ENCODE measurements at places on chromosomes 1 and 21.
A peak's percentile ranks its signal among the peaks of the same experiment; 100 is the strongest.

GRCh38 chr1:235093013-235093695, 35.5 kb downstream of the TOMM20 start:
- DNase-seq: no peak

DNA sequence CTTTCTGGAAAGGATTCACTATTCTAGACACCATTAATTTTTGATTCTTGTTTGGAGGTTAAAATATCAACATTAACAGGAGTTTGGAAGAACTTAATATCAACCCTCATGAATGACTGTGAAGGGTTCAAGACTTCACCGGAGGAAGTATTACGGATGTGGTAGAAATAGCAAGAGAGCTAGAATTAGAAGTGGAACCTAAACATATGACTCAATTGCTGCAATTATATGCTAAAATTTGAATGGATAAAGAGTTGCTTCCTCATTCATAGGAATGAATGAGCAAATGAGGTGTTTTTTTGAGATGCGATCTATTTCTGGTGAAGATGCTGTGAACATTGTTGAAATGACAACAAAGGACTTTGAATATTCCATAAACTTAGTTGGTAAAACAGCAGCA, 77.9 kb upstream of the TNFSF4 start:
- DNase-seq: no peak

DNA sequence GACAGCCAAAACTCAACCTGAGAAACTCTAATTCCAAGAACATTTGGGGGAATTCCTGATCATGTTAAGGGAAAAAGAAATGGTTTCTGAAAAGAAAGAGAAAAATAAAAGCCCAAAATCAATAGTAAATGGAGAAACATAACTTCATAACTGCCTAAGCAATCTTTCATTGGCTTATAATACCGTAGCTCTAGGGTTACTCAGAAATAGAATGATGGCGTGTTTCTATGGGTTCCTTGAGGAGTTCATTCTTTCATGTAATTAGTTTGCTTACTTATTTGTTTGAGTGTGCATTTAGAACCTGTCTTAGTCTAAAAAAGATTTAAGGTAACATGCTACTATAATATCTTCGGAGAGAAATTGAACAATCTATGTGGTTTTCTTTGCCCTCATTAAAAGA, 37.5 kb upstream of the FBXO28 start:
- no peak for DNase-seq

DNA sequence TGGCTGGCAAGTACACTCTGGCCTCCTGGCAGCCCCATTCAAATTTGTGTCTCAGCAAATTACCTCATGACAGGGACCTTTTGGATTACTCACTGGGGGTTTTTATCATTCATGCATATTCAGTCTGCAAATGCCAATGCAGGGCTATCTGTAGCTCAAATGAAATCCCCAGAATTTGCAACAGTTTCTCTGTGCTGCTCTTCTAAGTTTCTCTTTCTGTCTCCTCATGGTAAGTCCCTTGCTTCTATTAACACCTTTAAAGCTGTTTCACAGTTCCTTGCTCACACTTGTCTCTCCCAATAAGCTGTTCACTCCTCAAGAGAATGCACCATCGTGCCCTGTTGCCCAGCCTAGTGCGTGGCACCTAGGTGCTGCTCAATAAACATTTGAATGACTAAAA, 3.3 kb upstream of the FAM78B start:
- peak; percentile 18 for DNase-seq

DNA sequence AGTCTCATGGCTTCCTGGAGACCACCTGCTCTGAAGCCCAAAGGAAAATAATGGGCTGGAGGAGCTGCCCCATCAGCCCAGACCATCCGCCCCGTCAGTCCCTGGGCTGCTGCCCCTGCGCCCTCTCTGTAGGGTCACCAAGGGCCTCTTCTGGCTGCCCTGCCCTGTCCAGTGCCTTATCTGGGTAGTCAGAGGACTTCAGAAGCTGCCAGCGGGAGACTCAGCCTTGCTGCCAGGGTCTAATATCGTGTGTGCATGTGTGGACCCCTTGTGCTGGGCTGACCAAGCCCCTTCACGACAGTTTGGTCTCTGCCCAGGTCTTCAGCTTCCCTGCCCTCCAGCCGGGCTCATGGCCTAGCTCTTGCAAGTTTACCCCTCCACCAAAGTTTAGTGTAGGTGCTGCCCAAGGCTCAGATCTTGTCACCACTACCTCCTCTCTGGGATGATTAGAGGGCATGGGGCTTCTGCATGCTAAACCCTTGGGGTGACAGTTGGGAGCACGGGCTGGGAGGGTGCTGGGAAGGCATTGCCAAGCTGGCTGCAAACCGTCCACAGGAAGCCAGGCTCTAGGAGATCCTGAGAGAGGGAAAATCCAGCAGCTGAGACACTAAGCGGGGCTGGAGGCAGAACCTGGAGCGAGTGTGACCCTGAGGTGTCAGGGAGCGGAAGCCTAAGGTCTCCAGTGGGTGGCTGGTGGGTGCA, 20.6 kb downstream of the NENF start:
- DNase-seq: no peak

DNA sequence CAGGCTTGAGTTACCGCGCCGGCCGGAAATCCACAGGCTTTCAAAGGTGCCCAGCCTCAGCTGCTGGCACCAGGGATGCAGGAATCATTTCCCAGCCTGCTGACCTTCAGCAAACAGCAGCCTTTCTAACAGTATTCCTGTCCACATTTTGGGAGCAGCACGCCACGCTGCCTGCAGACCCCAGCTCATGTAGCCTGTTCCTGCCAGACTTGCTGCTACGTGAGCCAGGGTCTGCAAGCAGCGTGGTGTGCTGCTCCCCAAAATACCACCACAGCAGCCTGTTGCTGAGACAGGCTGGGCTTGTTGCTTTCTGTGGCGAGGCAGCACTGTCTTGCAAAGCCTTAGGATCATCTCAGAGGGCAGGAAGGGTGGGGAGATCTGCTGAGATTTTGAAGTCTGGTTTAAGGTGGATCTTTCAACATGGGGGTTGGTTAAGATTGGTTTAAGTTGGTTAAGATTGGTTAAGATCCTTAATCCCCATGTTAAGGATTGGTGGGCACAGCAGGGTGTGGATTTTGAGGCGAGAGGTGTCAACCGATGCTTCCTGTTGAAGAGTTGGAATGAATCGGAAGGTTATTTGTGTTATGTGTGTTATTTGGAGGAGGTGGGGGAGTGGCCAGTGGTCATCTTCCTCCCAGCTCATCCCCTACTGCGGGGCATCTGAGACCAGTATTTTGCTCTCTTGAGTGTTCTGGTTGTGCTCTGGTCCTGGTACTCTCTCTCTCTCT, 12.9 kb downstream of the FAAH start:
- no peak for DNase-seq

DNA sequence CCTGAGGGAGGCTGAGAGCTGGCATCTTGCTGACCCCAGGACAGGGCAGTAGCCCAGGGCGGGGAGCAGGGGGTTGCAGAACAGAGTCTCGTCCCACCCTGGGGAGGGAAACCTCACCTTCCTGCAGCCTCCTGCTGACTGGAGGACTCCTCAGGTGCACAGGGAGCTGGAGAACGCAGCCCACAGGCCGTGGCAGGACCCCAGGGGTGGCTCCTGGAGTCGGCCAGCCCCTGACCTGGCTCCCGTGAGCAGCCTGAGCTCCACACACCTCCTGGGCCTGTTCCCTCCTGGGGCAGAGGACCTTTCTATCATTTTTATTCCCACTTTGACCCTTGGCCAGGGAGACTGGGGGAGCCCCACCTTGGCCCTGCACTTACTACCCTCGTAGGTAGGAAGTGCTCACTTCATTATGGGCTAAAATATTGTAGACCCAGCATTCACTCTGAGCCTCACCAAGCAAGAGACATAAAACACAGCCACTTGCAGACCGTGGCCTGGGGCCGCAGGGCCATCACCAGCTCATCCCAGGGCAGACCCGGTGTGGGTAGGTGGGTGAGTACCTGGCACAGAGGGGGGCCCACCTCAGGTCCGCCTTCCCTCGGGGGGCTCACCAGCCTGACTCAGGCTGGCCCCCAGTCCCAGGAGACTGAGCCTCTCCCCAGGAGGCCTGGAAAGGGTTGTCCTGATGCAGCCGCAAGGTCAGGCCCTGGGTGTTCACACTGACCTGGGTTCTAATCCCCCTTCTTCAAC, 287.3 kb upstream of the VAMP3 start:
- no peak for DNase-seq

GRCh38 chr1:174682419-174683008, 234.8 kb downstream of the GPR52 start:
- no peak for DNase-seq

GRCh38 chr1:156124557-156125483, 10.3 kb downstream of the LMNA start:
- DNase-seq: peak; percentile 70

DNA sequence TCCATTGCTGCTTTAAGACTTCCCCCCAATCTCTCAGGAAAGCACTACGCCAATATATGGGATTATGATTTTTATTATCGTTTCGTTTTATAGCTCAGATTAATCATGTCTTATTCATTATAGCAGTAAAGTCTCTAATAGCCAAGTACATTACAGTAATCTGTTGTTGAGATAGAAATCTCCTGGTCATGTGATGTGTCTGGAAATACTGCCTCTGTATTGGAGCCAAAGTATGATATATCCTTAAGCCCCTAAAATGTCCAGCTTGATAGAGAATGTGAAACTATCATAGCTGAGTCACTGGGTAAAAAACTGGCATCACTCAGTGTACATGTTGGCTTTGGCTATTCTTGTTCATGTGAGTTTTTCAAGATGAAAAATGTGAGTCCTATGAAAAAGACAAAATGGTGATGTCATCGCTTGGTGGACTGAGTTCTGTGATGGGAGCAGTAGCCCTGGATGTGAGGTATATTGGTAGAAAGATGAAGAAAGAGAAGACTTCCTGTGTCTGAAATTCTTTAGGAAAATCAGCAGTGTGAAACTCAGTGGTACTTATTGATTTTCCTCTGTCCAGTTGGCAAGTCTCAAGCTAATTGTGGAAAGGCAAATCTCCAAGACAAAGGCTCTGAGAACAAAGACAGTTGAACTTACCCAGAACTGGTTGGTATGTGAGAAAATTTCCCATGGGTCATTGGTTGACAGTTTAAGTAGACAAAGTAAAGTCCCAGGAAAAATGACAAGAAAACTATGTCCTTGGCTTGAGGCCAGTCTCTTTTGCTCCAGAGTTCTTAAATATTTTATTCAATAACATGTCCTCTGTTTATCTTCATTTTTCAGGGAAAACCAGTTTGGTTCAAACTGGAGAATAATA, 76.2 kb downstream of the BRINP2 start:
- DNase-seq: no peak

GRCh38 chr1:59360729-59361128, 63.8 kb downstream of the FGGY start:
- DNase-seq: no peak

DNA sequence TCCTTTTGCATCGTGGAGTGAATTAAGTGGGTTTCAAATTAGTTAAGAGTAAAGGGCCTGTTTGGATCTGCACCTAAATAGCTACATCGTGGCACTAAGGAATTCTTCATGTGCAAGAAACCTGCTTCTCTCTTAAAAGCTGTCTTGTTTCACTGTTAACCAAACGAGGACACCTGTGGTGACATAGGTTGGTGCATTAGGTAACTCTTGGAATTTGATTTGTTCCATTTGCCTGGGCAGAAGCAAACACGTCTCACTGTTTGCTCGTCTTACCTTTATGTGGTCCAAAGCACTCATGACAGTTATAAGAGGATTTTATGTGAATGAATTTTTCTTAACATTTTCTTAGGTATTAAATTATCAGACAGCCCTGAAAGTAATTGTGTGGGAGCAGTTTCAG, 60.9 kb downstream of the PRDM2 start:
- no peak for DNase-seq

GRCh38 chr21:38350684-38351083, 93.9 kb downstream of the KCNJ15 start:
- no peak for DNase-seq

- DNase-seq: no peak
These were observed 4.5 kb downstream of the E2F2 start for GRCh38 chr1:23526329-23527041.

All from activated CD4-positive, alpha-beta T cell treated with anti-CD3 and anti-CD28 coated beads, Interleukin-2, Interleukin-6, amounts not matched to agents 100 ng/mL and 50 ng/mL, durations not matched to agents 16 hours and 8 hours (primary cell).